ENCODE measurements at places on chromosomes 7 and 10.

GRCh38 chr7:80929619-80930018 is 10.8 kb upstream of the SEMA3C start:
- DNase-seq: no peak

DNA sequence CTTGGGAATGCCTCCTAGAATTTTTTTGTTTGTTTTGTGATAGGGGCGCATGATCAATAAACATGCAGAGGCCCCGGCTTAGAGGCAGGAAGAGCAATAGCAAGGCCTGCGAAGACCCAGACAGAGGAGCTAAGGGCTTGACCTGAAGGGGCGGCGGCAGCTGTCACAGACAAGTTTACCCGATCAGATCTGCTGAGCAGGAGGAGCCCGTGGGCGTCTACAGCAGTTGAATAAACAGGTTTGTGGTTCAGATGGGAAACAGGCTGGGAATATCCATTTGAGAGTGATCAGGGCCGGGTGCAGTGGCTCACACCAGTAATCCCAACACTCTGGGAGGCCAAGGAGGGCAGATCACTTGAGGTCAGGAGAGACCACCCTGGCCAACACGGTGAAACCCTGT is 126.0 kb upstream of the CALN1 start:
- no peak for DNase-seq

DNA sequence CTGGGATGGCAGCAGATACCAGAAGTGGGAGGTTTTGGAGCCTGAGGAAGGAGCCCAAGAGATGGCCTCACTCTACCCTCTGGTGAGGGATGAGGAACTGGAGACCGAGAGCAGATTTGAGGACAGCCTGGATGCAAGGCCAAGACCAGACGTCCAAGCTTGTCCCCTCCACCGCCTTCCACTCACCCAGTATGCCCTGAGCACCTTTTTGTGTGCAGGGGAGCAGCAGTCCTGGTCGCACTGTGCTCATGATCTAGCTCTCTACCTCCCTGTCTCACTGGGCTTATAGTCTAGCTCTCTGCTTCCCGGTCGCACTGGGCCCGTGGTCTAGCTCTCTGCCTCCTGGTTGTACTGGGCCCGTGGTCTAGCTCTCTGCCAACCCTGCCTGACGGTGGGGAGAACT is 33.6 kb upstream of the CHST15 start:
- DNase-seq: no peak

GRCh38 chr7:108340856-108341411 is 115.3 kb downstream of the NRCAM start:
- no peak for DNase-seq

DNA sequence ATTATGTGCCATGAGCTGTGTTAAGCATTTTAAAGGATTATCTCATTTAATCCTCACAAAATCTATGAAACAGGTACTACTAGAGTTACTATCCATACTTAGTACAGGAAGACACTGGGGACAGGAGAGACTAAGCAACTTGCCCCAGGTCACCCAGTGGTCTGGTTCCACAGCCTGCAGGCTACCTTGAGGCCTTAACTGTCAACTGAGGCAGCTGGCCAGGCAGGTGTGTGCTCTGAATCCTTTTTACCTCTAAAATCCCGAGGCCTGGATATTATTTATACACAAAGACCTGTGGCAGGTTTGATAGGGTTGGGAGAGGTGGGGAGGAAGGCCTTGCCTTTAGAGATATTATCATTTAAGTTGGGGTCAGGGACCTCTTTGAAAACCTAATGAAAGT is 3.1 kb downstream of the ZNF777 start:
- no peak for DNase-seq

DNA sequence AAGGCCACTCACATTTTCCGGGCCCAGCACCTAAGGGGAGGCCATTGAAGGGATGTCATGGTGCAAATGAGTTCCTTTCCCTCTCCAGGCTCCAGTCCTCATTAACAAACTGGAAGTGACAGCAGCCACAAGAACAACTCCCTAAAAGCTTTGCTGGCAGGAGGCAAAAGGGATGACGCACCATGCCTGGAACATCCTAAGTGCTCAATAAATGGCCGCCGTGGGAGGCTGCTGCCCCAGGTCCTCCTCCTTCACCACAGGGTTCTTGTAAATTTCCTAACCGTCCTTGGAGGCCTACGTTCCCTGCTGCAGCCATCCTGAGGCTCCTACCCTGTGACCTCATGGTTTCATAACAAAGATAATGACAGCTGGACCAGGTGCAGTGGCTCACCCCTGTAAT is 41.3 kb upstream of the CAMK1D start:
- no peak for DNase-seq

- peak; percentile 28 for DNase-seq
These were observed 6.4 kb upstream of the PRTFDC1 start for GRCh38 chr10:24958721-24959381.

DNA sequence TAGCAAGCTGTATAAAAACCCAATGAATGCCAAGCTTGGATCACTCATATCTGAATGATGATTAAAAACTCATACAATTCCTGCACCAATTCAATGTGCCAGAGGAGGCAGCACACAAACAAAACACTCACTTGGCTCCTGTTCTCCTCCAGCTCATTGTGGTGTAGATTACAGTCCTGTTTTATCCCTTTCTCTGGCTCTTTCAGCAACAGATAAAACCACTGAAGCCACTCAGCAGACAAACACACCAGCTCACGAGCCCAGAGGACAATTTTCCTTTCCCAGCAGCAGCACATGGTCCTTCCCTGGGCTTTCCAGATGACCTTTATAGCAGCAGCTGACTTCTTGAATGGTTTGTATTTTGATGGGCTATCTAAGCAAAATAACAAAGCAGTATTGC is 107.3 kb upstream of the STARD3NL start:
- DNase-seq: no peak

DNA sequence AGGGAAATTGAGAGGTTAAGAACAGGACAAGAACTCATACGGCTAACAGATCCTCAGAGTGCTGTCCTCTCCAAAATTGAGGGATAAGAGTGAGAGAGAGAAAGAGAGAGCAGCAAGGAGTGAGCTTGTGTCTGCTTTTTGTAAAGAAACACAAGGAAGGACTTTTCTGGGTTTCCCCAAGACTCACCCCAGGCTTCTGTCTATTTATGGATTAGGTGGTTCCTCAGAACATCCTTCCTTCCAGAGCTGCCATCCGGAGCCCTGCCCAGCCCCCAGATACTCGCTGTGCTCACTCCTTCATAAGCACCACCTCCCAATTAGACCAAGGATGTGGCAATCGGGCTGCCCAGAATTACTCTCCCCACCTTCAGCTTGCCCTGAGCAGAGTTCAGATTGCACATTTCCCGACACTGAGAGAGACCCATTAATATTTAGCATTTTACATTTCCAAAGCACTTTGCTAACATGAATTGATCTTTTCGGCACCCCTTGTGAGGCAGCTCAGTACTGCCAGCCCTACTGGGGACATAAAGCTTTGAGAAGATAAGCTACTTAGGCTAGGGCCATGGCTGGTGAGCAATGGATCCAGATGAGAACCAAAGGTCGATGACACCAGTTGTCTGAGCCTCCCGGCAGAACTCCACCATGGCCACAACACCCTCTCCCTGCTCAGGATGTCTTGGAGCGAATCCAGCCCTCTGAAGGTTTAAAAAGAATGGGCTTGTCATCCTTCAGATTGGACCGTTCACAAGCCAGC is 19.2 kb upstream of the R3HCC1L start:
- DNase-seq: no peak

DNA sequence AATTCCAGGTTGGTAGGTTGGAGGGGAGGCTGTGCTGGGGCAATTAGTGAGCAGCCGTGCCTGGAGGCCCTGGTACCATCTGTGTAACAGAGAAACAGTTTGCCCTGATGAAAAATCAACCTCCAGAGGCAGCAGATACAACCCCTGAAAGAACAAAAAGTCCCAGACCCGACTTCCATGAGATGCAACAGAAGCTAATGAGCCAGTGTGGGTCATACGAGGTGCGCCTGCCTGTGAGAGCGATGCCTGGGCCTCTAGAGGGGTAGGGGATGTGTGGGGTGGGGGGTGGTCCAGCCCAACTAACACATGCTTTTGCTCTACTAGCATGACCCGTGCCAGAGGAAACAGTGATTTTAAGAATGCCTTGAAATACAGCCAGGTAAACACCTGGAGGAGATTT is 39.3 kb downstream of the CELF2 start:
- DNase-seq: no peak

DNA sequence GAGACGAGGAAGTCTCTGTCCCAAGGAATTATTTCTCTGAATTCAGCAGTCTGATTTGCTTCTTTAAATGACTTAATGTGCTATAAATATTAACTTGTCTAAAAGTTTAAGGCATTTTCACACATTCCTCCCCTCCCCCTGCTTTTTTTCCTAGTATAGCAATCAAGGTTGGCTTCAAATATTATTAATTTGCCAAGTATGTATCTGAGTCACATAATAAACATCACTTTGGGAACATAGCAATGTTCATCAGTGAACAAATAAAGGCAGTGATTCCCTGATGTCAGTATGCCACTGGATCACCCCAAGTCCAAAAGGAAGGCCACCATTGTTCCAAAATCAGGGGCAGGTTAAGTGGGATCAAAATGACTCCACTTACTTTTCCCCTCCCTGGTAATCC is 40.5 kb downstream of the PDE6C start:
- DNase-seq: no peak

GRCh38 chr7:1403638-1404459 is 55.4 kb downstream of the MICALL2 start:
- DNase-seq: no peak

GRCh38 chr7:28378574-28379149 is 33.7 kb upstream of the CREB5 start:
- no peak for DNase-seq

DNA sequence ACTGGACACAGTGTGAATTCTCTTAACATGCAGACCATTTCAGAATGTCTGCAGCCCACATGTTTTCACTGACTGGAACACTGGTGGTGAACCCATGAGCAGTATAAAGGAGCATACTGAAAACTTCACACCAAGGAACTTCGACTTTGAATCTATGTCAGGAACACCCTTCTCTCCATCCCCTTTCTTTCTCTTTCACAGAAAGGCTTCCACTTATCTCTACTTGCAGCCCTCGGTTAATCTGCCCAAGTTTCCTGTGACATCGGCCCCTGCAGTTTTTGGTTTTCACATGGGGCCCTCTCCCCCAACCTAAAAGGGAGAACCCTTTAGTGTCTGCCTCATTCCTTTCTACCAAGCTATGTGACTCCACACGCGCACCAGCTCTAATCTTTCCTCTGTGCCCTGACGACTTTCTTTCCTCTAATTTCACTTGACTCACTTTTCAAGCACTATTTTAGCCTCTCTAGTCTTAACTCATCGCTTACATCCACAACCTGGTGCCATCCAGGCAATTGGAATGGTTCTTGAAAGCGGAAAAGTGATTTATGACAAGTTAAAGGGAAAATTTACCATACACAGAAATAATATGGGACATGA is 70.1 kb downstream of the RELN start:
- DNase-seq: no peak

DNA sequence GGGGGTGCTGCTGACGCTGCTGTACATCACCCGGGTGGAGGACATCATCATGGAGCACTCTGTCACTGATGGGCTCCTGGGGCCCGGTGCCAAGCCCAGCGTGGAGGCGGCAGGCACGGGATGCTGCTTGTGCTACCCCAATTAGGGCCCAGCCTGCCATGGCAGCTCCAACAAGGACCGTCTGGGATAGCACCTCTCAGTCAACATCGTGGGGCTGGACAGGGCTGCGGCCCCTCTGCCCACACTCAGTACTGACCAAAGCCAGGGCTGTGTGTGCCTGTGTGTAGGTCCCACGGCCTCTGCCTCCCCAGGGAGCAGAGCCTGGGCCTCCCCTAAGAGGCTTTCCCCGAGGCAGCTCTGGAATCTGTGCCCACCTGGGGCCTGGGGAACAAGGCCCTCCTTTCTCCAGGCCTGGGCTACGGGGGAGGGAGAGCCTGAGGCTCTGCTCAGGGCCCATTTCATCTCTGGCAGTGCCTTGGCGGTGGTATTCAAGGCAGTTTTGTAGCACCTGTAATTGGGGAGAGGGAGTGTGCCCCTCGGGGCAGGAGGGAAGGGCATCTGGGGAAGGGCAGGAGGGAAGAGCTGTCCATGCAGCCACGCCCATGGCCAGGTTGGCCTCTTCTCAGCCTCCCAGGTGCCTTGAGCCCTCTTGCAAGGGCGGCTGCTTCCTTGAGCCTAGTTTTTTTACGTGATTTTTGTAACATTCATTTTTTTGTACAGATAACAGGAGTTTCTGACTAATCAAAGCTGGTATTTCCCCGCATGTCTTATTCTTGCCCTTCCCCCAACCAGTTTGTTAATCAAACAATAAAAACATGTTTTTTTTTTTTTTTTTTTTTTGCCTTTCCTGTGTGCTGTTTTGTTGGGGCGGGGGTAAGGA is 55.8 kb downstream of the TSPAN15 start:
- no peak for DNase-seq

DNA sequence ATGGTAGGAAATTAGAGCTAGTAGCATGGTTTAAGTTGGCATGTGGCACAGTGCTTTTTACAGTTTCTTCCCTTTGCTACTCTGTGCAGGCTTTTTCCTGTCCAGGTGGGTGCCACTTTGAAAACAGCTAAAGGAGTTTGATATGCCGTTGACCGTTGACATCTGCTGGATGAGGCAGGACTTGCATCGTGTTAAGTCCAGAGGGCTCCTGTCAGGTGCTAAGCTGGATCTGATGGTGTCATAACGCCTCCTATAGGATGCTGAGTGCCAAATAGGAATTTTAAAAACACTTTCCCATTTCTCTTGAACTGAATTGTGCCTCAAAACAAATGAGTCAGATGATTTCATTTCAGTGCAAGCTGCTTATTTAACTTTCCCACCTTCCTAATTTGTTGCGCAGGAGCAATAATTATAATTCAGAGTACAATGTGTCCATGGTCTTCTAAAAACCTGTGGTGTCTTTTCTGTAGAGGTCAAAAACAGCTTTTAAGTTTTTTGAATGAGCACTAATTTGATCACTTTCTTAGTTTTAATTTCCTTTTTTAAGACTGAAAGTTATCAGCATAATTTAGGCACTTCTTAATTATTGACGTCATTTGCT is 178.3 kb downstream of the CDCA7L start:
- no peak for DNase-seq

- no peak for DNase-seq
These were observed 82.1 kb upstream of the IGFBP3 start for GRCh38 chr7:46003161-46003560.

- DNase-seq: no peak
These were observed at the start of gene BHLHA15 for GRCh38 chr7:98211221-98211675. BHLHA15 (plus strand) TSS chr7:98211439; CDS start chr7:98212310, 871 bp downstream.

All from breast epithelium (tissue), 4 donors.